ENCODE measurements at places on chromosomes 4 and X. TPM values are rescaled to one million over a fixed set of nuclear protein-coding genes. Genes with fewer than 3 reads are reported as not detected.

DNA sequence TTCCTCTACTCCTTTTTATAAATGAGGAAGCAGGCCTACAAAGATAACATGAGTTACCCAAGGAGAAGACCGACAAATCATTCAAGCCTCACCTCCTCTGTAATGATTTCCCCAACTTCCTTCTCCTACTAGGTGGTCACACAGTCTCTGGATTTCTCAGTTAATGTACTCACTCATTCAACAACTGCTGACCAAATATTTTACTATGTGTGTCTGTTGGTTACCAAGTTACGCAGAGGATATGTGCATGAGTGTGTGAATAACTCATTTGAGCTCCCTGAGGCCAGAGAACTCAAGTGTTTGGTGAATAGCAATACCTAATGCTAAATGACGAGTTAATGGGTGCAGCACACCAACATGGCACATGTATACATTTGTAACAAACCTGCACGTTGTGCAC lies 10.4 kb downstream of the CASK start:
- no peaks in the 10 kb centered on the region for H3K4me1 ChIP-seq
- H3K27ac ChIP-seq: no peak overlapping the region
- no peak overlapping the region for H3K4me3 ChIP-seq
- no peak for DNase-seq
- no peaks in the 10 kb centered on the region for H3K36me3 ChIP-seq
- H3K27me3 ChIP-seq: no peaks in the 10 kb centered on the region

- H3K4me1 ChIP-seq: no peaks in the 10 kb centered on the region
- no peaks in the 10 kb centered on the region for H3K27me3 ChIP-seq
- no peak for DNase-seq
- no peaks in the 10 kb centered on the region for H3K36me3 ChIP-seq
- no peak overlapping the region for H3K4me3 ChIP-seq
Observed at GRCh38 chr4:92060333-92060732, 243.4 kb upstream of the GRID2 start.

The CT47B1 gene
- total RNA-seq: not detected

The MAGEE2 gene
- not detected for total RNA-seq

- DNase-seq: no peak
- H3K27ac ChIP-seq: no peak overlapping the region
Observed at GRCh38 chr4:164621886-164622521, 131.9 kb upstream of the SMIM31 start.

The DCAF12L2 gene
- 0.21 TPM for total RNA-seq

- no peaks in the 10 kb centered on the region for H3K27me3 ChIP-seq
- no peak within 1 kb of the TSS for H3K27ac ChIP-seq
- DNase-seq: no peak
Observed at GRCh38 chrX:48761674-48762471, at the start of gene GLOD5. TSS of gene GLOD5 (plus strand) at chrX:48761747. CDS start at chrX:48761791, 44 bp downstream.

DNA sequence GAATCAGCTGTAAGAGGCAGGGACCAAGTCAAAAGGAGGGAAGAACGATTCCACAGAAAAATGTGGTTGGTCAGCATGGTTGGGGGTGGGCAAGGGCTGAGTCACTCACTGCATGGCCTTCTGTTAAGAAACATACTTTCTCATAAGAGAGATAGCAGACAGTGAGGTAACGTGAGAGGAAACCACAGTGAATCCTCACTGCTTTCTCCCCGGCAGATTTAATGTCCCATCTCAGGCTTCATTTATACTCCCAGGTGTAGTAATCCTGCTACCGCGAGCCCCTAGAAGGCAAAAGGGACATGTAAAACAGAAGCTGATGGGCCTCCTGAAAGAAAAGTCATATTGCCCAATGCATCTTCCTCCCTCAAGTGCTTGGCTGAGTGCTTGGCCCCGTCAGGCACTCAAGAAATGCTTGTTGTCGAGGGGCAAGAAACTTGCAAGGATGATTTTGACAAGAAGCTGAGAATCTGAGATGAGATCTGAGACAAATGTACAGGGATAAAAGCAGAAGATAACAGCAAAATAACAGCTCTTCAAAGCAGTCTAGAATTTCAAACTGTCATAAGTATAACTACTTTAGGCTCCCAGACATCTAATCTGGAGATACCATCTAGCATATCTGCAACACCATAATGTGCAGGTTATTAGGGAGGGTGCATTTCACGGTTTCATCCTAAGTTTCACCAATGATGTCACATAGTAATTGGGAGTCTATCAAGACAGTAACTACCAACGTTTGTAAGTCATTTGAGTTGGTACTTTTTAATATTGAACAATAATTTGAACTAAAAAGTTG lies 40.2 kb downstream of the SH3KBP1 start:
- H3K4me1 ChIP-seq: no peaks in the 10 kb centered on the region
- H3K27ac ChIP-seq: peak overlapping the region; percentile 33
- H3K36me3 ChIP-seq: no peaks in the 10 kb centered on the region

GRCh38 chr4:47500776-47501175 lies 15.7 kb downstream of the ATP10D start:
- DNase-seq: no peak
- H3K27me3 ChIP-seq: no peaks in the 10 kb centered on the region
- H3K36me3 ChIP-seq: no peaks in the 10 kb centered on the region
- H3K27ac ChIP-seq: no peak overlapping the region
- no peaks in the 10 kb centered on the region for H3K4me1 ChIP-seq
- H3K4me3 ChIP-seq: no peak overlapping the region

Data from tibial nerve (tissue), 4 donors.